NCI-H446 treated with DMSO at 0.1 percent for 48 hours (cell line): ENCODE measurements at places on chromosomes 12 and 14.

DNA sequence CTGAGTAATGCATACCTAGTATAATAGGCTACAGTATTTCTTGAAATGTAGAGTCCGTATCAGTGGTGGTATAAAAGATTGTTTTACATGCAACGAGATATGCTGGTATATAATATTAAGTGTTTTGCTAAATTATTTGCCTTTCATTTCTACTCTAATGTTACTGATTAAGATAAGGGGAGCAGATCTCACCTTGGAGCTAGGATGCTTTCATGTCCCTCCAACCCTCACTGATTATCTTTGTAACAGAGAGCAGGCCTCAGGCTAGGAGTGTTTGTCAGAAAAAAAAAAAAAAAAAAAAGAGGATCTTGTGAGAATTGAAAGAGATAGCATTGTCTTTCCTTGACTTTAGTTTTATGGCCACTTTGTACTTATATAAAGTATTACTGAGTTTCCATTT is 92.6 kb downstream of the PDE3A start:
- no peak for DNase-seq

GRCh38 chr12:101809208-101809607 is 21.6 kb downstream of the GNPTAB start:
- no peak for DNase-seq

- no peak for DNase-seq
Measured at GRCh38 chr14:88422919-88423650, 37.6 kb downstream of the SPATA7 start.

GRCh38 chr12:109359131-109359690 is 11.5 kb downstream of the MYO1H start:
- DNase-seq, result no peak

- no peak for DNase-seq
Measured at GRCh38 chr12:105956662-105957457, 181.9 kb downstream of the NUAK1 start.

DNA sequence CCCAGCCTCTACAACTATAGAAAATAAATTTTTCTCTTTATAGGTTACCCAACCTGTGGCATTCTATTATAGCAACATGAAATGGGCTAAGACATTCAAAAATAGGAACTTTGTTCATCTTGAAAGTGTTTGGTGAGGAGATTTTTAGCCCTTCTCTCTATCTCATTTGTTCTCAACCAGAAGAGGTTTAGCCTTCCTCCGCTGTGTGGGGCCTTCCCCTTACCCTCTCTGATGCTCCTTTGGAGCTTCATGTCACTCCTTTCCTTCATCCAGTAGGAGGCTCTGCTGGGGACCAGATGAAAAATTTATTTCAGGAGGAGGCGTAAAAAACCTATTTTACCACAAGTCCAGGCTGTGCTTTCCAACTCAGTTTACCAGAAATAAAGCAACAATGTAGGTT is 94.1 kb downstream of the RTN1 start:
- DNase-seq, result no peak

- no peak for DNase-seq
Measured at GRCh38 chr12:132279184-132279889, 50.1 kb downstream of the GALNT9 start.

GRCh38 chr12:107570721-107571120 is 114.9 kb upstream of the PWP1 start:
- DNase-seq, result no peak

GRCh38 chr12:123267991-123268843 is 3.4 kb downstream of the CDK2AP1 start:
- DNase-seq, result peak; percentile 76
